ENCODE measurements at places on chromosomes 5 and 9. TPM values are rescaled to one million over a fixed set of nuclear protein-coding genes. Genes with fewer than 3 reads are reported as not detected.
A peak's percentile ranks its signal among the peaks of the same experiment; 100 is the strongest.

The ACSL6 gene
- 38.8 TPM for total RNA-seq

- no peak for DNase-seq
These were observed 509.3 kb downstream of the KDM4C start for GRCh38 chr9:7266911-7267595.

- no peak for DNase-seq
These were observed 13.5 kb downstream of the CXCL14 start for GRCh38 chr5:135565266-135565665.

DNA sequence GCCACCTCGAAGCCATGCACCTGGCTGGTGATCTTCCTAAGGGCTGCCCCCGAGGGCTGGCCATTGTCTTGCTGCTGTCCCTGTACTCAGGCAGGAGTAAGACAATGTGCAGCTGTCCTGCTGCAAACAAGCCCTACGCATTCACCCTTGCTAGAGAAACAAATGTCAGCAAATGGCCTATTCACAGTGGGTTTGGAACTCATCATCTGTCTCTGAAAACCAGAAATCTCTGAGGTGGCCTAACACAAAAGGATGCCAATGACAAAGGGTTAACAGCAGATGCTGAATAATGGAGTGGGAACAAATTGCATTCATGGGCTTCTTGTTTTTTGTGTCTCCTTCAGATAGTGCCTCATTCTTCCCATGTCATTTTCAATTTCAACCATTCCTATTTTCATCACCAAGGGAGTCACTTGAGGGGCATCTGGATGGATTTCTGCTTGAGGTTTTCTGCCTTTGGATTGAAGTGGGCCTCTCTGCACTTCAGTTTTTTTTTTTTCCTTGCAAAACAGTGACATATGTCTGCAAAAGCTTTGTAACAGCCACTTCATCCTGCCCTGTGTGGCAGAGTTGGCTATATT lies 261.6 kb upstream of the VLDLR start:
- no peak for DNase-seq

- DNase-seq = no peak
These were observed 461.6 kb downstream of the RASEF start for GRCh38 chr9:82601293-82601771.

DNA sequence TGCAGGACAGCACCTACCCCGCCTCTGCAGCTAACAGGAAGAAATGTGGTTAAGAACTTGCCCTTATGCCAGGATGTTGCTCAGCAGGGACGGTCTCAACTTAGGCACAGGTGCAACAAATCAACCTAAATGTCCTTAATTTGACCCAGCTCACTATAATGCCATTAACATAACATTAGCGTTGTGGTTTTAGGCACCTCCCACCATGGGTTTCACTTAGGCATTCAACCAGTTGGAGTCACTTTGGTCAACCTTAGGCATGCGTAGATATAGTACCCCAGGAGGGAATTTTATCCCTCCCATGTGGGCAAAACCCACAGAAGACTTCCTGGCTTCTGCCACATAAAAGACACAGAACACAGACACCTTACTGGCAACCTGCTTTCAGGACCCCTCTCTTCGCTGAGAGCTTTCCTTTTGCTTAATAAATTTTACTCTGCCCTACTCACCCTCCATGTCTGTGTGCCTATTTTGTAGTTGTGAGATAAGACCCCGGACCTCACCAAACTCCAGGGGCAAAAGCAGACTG lies 8.7 kb upstream of the ERAP1 start:
- DNase-seq = peak; percentile 69

DNA sequence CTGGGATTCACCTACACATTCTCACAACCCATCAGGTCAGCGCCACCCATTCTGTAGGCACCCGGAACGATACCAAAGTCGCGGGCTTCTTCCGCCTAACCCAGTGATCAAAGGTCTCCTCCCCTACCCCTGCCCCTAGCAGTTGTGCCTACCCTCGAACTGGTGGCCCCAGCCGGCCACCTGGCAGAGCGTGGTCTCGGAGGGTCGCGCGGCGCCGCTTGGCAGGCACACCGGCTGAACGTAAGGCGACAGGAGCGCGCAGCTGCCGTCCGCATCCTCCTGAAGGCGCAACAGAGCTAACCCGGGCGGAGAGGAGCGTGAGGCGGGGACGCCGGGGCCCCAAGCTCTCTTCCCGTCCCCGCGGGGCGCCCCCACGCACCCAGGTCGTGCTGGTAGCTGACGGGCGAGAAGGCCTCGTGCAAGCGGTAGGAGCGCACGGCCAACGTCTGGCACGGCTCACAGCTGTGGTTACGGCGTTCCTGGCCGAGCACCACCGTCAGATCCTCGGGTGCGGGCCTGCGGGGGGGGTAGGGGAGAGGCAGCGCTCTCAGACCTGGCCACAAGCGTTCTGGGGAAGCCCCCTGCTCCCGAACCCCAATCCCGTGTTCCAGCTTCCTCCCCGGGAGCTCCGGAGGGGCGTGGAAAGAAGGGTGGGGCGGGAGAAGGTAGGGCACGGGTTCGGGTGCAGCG lies 2.8 kb upstream of the PFN3 start:
- DNase-seq = peak; percentile 39

DNA sequence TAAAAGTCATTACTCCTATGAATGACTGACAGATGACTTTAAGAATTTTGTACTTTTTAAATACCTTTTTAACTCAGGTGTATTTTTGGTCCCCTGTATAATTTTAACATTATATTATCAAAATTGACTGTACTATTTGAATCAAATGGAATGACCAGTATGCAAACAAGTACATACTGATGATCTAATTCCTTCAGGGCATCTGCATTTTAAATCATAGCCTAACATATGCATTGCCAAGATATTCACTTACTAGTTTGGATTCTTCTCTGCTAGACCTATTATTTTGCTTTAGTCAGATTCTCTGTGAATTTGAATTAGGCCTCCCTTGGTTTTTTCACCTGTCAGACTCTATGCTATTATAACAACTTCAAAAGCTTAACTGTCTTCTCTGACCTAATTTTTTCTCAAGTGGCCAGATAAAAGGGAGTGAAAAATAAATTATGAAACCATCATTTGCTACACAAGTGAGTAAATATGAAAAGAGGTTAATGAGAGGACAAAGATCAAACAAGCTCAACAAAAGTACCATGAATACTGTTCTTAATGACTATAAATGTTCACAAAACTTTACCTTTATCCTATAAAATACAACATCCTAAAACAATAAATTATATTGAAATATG lies 1505.2 kb upstream of the CDH9 start:
- no peak for DNase-seq

GRCh38 chr5:63164838-63165535 lies 586.4 kb downstream of the LRRC70 start:
- DNase-seq = no peak

DNA sequence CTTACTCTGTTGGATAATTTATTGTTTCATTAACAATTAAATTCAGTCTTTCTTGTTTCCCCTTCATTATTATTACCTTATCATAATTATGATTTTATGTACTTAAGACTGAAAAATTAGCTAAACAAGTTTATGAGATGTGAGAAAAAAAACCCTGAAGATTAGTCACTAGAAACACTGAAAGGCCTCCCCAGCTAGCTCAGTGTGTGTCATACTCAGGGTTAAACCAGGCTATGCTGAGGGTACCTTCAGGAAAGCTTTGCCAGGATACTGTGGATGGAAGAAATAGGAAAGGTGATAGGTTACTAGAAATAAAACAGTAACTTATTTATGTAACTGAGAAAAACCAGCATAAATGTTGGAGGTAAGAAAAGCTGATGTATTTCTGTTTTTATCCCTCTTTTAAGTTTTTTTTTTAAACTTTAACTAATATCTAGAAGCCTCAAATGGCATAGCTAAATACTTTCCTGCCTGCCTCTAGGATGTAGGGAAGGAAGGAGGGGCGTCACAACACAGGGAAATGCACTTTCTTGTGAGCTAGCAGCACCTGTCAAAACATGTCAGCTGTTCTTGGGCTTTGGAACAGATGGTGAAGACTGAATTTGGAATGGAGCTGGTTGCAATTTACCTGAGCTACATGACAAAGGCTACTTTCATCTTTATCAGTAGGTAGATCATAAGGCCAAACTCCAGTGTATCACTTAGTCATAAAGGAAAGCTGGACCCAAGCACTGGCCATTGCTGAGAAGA lies 24.2 kb downstream of the NMRK1 start:
- no peak for DNase-seq

DNA sequence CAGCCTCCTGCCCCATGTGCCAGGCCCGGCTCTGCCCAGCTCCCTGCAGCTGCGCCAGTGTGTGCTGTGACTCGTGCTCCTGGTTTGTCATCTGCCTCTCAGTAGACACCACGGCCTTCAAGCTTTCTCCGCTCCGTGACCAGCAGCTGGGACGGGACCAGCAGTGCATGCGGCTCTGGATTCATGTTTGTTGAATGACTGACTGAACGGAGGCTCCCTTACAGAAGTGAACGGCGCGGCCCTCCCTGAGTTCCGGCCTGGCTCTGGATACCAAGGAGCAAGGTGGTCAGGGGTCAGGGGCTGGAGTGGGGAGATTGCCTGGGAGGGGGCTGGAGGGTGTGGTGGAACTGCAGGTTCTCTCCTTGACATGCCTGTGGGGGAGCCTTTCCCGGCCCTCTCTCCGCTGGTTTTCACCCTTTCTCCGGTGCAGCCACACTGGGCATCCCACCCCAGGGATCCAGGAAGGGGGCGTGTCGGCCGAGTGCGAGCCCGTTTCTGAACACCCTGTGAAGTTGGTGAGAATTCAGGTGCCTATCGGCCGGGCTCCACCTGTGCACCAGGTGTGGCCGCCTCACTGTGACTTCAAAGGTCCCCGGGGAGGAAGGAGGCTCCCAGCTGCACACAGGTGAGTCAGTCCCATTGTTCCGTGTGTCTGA lies 11.1 kb upstream of the CEP72 start:
- DNase-seq = no peak

DNA sequence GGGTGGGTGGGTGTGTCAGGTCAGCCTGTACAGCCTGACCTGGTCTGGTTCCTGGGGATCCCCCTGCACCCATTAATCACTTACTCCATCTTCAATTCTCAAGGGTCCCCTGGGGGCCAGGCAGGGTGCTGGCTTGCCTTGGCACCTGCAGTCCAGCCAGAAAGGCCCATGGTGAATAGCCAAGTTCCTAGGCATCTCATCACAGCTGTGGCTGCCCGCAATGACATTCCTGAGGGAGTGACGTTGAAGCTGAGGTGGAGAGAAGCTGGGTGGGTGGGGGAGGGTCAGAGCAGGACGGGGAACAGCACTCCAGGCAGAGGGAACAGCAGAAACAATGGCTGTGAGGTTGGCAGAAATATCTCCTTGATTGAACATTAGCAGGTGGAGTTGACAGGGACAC lies 10.6 kb downstream of the HMCN2 start:
- DNase-seq = no peak

The DPP7 gene
- total RNA-seq = 206 TPM

The FAM221B gene
- not detected for total RNA-seq

The CTSV gene
- 0.46 TPM for total RNA-seq

- no peak for DNase-seq
These were observed 515.6 kb upstream of the ST8SIA4 start for GRCh38 chr5:101418713-101419118.

DNA sequence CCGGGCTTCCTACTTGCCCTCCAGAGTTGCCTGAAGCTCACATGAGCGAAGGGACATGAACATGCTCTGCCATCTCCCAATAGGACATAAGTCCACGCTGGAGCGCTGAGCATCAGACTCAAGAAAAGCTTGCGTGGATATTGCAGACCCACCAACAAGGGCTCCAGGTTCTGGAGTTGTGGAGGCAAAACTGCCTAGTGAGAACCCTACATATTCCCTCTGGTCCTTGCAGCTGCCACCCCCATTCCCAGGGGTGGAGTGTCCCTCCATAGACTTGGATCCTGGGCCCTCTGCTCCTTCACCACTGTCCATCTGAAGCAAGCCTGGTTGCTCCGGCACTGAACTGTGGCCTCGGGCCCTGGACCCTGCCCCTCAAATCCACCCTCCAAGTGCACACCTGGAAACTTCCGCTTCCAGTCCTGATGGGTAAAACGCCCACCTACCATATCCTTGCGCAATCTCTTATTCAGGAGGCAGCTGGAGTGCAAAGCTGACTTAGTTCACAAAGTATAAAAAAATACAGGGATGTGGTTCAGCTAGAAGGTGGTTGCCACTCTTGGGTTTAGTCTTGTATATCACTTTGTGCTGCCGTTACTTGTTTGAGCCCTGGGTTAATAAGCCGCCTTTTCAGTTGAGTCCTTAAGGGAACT lies 28.0 kb downstream of the HRH2 start:
- DNase-seq = no peak
